Fibroblast of skin of right biceps (primary cell): ENCODE measurements at places on chromosomes 1 and 21.
A peak's percentile ranks its signal among the peaks of the same experiment; 100 is the strongest.

GRCh38 chr1:32896451-32896850, 4.7 kb downstream of the TMEM54 start:
- no peak for DNase-seq

DNA sequence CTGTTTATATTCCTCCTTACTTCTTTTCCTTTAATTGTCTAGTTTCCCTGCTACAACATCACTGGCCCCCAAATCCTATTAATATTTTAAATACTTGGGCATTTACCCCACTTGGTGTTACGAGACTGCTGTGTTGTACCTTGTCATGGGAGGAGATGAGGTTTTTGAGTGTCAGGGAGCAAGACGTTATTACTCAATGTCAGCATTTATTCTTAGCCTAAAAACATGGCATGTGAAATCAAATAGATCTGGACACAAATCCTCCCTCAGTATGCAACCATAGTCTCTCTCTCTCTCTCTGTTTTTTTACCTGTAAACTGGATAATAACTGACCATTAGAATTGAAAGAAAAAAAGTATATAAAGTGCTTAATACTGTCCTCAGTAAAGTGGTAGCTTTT, 4.6 kb downstream of the LRRC8B start:
- no peak for DNase-seq

GRCh38 chr1:235077571-235078479, 50.8 kb downstream of the TOMM20 start:
- DNase-seq, result no peak

DNA sequence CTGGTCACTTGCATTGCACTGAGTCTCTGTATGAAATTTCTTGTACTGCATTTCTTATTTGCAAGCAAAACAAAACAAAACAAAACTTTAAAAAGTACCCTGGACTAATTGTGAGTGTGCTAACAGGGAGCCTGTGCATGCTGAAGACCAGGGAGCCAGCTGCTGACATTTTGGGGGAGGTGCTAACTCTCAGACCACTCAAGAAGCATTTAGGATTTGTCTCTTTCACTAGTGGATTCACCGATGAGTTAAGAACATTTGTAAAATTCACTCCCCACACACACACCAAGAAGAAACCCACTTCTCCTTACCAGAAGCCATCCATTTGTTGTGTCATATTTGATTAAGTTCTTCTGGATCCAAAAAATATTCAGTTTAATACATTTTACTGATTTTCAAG, 95.7 kb upstream of the C1orf105 start:
- no peak for DNase-seq

- DNase-seq, result no peak
These were observed 2.1 kb downstream of the MYBPH start for GRCh38 chr1:203173566-203173965.

DNA sequence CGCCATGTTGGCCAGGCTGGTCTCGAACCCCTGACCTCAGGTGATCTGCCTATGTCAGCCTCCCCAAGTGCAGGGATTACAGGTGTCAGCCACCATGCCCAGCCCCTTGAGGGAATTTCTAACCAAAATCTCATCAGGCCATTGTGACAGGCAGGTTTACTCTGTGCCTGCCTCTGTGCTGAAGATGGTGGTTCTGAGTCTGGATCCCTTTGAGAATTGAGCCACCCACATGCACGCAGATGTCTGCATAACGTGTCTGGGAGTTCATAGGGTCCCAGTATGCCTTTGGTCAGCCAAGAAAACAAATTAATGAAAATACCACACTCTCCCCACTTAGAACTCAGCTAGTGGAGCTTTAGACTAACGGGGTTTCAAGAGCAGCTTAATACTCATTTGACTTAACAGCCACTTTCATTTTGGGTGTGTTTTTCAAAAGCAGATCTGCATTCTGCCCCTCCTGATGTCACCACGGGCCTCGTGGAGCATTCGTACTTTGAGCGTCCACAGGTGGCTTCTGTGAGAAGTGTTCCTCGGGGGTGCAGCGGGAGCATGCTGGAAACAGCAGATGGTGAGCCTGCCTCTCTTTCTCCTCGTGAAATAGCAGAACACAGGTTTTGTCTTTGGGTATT, 45.3 kb downstream of the DIP2A start:
- no peak for DNase-seq

DNA sequence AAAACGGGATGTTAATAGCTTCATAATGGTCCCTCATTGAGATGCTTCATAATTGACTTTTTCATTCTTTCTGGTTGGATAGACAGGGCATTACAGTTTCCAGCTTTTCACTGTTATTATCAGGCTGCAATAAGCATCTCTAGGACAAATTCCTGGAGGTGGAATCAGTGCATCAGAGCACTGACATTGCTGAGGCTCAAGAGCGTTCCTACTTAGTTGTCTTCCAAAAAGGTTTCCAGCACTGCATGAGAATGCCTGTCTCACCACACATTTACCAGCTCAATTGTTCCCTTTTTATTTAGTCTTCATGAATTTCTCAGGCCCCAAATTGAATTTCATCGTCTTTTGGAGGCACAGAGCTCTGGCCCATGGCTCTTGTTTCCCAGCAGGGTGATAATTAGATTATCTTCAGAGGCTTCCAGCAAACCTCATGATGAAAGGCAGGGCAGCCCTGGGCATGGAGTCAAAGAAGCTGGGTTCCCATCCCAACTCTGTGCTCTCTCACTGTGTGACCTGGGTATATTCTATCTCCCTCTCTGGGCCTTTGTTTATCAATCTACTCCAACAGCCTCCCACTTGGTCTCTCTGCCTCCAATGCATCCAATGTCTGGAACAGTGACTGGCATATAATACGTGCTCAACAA, 451.4 kb downstream of the PTPRU start:
- DNase-seq, result peak; percentile 30

GRCh38 chr1:100075773-100076172, 57.0 kb downstream of the SASS6 start:
- DNase-seq, result no peak

DNA sequence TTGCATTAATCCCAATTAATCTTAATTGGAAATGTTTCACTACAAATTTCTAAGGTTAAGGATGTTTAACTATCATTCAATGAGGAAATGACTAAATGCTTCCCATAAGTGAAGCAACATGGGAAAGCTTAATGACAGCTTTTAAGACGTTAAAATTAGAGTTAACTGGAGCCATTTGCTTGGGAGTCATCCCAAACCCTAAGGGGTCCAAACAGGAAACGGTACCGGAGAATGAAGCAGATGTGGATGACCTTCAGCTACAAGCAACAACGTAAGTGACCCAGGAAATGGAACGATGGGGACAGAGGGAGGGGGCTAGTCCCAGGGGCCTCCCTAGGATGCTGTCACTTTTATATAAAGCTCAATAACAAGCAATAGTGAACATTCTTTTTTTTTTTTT, 62.2 kb downstream of the CAPZB start:
- peak; percentile 57 for DNase-seq

- no peak for DNase-seq
These were observed 332.7 kb downstream of the NEGR1 start for GRCh38 chr1:71949681-71950080.

DNA sequence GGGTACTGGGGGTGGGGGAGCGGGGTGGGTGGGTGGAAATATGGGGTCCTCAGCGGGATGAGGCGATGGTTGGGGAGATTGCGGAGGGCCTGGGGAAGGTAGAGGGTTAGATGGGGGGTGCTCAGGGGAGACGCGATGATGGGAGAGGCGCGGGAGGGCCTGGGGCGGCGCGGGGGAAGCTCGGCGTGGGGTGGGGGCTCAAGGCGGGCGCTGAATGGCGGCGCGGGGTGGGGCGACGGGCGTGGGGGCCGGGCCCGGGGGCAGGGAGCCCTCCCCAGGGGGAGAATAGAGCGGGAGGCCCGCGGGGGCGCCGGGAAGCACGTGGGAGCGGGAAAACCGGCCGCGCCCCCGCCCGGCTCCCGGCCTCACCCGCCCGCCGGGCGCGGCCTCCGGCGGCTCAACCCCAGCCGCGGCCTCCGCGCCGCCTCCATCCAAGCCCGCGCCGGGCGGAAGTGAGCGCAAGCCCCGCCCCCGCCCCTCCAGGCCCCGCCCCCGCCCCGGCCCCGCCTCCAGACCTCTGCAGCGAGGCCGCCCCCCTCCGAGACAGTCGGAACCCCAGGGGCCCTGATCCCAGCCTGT, at the start of gene FAAP20:
Gene FAAP20 (minus strand): TSS at position 454 of the 579 bp plus-strand sequence. CDS start 23 bp downstream, at position 431.
- DNase-seq, result peak; percentile 72

- DNase-seq, result no peak
These were observed 199.2 kb downstream of the S1PR1 start for GRCh38 chr1:101435831-101436511.

DNA sequence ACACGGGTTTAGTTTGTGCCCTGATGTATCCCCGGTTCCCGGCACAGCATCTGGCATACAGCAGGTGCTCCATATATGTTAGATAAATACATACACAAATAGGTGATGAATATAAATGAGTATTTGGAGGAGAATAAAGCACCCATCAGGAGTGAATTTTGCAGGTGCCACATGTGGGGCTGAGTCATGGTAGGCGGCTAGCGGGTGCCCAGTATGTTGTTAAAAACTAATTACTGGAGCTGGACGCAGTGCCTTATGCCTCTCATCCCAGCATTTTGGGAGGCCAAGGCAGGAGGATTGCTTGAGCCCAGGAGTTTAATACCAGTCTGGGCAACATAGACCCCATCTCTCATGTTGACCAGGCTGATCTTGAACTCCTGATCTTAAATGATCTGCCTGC, 16.7 kb upstream of the WASF2 start:
- no peak for DNase-seq

GRCh38 chr1:16218014-16218673, 5.7 kb upstream of the ARHGEF19 start:
- DNase-seq, result no peak

DNA sequence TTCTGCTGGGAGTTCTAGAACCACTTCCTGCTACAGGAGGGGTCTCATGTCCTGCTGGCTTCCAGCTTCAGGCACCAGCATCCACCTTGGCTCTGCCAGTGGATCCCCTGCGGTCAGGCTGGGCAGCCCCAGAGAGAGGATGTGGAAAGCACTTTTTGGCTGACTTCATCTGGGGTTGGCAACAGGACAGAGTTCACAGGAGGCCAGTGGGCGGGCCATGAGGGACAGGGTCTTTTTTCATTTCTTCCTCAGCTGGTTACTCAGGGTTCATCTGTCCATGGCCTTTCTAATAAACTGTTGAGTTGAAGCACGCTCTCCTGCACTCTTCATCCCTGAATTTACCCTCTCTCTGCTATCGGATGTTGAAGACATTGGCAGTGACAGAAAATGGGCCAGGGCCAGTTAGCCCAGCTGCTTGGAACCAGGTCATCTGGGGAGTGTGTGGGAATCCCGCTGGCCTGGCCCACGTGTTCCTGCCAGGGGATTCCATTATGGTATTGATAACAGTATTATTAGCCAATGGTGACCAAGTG, 45.2 kb downstream of the RPS6KA1 start:
- peak; percentile 19 for DNase-seq

GRCh38 chr1:8061673-8062386, 35.7 kb upstream of the ERRFI1 start:
- peak; percentile 61 for DNase-seq

- DNase-seq, result peak; percentile 1
These were observed 124.5 kb downstream of the ZNF648 start for GRCh38 chr1:181936768-181937581.

DNA sequence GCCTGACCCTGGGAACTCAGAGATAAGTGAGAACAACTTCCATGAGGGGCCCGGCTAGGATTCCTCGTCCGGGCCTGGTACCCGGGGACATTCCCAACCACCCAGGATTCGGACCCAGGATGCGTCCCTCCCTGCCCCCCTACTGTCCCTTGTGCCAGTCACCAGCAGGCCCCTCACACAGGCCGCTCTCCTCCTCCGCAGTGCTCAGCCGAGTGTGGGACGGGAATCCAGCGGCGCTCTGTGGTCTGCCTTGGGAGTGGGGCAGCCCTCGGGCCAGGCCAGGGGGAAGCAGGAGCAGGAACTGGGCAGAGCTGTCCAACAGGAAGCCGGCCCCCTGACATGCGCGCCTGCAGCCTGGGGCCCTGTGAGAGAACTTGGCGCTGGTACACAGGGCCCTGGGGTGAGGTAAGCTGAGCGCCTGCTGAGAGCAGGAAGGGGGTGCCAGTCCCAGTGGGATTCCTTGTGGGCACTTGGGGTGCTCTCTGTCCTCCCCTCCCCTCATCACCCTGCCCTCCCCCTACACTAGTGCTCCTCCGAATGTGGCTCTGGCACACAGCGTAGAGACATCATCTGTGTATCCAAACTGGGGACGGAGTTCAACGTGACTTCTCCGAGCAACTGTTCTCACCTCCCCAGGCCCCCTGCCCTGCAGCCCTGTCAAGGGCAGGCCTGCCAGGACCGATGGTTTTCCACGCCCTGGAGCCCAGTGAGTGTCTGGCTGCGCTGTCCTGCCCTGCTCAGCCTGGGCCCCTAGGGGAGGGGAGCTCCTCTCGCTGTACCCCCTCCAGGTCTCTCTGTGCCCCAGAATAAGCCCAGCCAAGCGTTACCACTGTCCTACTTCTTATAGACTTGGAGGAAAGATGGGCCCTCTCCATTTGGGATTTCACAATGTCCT, 9.8 kb downstream of the ADAMTSL4 start:
- no peak for DNase-seq

GRCh38 chr1:5921129-5921528, 71.1 kb downstream of the NPHP4 start:
- no peak for DNase-seq

- DNase-seq, result peak; percentile 72
These were observed 597 bp downstream of the PKN2 start for GRCh38 chr1:88684482-88685258.

GRCh38 chr1:219083631-219084030, 90.0 kb upstream of the LYPLAL1 start:
- peak; percentile 9 for DNase-seq

DNA sequence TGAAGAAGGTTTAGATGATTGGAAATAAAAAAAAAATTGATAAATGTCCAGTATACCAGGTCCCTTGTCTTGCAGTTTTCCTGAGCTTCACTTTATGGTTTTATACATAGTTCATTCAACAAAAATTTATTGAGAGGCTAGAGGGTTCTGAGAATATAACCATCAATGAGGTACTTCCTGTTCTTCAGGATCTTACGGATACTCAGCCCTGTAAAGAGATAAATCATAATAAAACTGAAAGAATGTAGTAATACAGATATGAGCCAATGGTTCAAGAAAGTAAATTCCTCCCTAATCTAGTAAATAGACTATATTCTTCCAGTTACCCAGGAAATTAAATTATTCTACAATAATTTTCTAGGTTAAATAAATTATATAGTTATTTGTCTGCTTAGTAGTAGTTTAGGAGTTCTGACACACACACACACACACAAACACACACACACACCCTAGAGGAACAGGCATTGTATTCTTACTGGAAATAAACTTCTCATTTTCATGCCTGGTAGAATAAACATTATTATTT, 70.4 kb upstream of the HMCN1 start:
- DNase-seq, result no peak

GRCh38 chr21:46605767-46606426, 1.0 kb upstream of the S100B start:
- DNase-seq, result no peak

GRCh38 chr1:246153796-246154212, 353.3 kb downstream of the SMYD3 start:
- DNase-seq, result peak; percentile 55

DNA sequence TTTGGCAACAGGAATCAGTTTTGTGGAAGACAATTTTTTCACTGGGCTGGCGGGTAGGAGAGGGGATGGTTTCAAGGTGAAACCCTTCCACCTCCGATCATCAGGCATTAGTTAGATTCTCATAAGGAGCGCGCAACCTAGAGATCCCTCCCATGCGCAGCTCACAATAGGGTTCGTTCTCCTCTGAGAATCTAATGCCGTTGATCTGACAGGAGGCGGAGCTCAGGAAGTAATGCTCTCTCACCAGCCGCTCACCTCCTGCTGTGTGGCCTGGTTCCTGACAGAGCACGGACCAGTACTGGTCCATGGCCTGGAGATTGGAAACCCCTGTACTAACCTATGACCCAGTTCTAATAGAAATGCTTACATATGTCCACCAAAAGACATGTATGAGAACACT, 96.6 kb upstream of the KIAA1614 start:
- no peak for DNase-seq

GRCh38 chr1:33685256-33685655, 178.6 kb upstream of the HMGB4 start:
- peak; percentile 48 for DNase-seq
